ENCODE measurements at places on chromosomes 1 and 21. TPM values are rescaled to one million over a fixed set of nuclear protein-coding genes. Genes with fewer than 3 reads are reported as not detected.

The LRRC3 gene
- total RNA-seq, result 3.5 TPM

The SMIM11 gene
- 2.4 TPM for total RNA-seq

The TBX19 gene
- 1.3 TPM for total RNA-seq

The FMO5 gene
- 65.9 TPM for total RNA-seq

The TMEM269 gene
- total RNA-seq, result 1.6 TPM

The KRTAP20-1 gene
- total RNA-seq, result not detected

The HAO2 gene
- total RNA-seq, result not detected

- DNase-seq, result no peak
These were observed 18.3 kb downstream of the PLEKHA6 start for GRCh38 chr1:204341380-204341779.

DNA sequence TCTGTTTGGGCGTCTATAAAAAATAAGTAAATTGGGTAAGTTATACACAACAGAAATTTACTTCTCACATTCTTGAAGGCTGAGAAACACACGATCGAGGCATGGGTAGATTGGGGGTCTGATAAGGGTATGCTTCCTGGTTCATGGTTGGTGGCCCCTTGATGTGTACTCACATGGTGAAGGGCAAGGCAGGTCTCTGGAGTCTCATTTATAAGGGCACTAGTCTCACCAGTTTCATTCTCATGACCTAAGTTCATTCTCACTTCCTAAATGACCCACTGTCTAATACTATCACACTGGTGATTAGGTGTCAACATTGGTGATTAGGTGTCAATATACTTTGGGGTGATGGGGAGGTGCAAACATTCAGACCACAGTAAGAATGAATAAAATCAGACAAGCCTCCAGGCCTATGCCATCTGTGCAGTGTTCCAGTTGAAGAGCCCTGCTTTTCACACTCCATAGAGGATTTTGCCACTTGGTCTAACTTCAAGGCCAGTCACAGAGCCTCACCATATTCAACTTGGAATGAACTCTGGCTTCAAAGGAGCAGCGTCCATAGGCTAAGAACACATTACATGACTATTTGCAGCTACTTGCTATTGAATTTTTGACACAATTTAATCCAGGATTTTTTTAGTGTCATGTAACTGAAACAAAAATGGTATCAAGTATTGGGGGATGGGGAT is 2.5 kb upstream of the GBP4 start:
- no peak for DNase-seq

DNA sequence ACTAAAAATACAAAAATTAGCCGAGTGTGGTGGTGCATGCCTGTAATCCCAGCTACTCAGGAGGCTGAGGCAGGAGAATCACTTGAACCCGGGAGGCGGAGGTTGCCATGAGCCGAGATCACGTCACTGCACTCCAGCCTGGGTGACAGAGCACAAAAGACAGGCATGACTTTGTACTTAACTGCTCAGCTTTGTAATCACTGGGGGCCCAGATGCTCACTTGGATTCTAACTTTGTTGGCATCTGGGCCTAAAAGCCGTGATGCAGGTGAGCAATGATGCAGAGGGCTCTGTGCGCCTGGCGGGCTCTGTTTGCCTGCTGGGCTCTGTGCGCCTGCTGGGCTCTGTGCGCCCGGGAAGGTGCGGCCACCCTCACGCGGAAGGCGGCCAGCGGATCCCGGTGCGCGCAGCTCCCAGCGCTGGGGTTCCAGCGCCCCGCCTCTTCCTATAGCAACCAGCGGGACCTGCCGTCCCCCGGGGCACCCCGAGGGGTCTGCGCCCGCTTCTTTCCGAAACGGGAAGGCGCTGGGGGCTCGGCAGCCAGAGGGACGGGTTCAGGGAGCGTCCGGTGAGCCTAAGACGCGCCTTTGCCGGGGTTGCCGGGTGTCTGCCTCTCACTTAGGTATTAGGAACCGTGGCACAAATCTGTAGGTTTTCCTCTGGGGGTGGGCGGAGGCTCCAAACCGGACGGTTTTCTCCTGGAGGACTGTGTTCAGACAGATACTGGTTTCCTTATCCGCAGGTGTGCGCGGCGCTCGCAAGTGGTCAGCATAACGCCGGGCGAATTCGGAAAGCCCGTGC is 31.7 kb downstream of the PRMT2 start:
- DNase-seq, result no peak

- DNase-seq, result no peak
These were observed 27.8 kb downstream of the UBR4 start for GRCh38 chr1:19182223-19182622.

DNA sequence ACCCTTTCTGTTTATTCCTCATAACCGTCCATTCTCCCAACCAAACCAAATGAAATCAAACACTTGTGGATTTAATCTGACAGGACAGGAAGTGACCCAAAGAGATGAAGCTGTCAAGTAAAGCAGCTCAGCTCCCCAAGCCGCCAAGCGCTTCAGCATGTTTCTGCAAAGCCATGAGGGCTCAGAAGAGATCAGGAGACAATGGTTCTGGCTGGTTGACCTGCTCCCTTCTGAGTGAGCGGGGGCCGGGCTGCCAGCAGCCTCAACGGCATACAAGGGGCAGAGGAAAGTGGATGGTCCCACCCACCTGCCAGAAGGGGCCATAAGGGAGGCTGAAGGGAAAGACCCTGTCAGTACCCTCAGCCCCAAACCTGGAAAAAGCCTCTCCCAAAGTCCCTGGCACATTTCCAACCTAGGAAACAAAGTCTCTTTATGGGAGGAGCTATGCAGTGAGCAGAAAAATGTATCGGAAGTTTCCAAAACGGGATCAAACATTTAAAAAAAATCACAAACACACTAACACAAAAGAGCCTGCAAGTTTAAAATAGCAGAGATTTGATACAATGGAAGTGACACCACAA is 45.4 kb downstream of the SLC45A1 start:
- DNase-seq, result no peak

DNA sequence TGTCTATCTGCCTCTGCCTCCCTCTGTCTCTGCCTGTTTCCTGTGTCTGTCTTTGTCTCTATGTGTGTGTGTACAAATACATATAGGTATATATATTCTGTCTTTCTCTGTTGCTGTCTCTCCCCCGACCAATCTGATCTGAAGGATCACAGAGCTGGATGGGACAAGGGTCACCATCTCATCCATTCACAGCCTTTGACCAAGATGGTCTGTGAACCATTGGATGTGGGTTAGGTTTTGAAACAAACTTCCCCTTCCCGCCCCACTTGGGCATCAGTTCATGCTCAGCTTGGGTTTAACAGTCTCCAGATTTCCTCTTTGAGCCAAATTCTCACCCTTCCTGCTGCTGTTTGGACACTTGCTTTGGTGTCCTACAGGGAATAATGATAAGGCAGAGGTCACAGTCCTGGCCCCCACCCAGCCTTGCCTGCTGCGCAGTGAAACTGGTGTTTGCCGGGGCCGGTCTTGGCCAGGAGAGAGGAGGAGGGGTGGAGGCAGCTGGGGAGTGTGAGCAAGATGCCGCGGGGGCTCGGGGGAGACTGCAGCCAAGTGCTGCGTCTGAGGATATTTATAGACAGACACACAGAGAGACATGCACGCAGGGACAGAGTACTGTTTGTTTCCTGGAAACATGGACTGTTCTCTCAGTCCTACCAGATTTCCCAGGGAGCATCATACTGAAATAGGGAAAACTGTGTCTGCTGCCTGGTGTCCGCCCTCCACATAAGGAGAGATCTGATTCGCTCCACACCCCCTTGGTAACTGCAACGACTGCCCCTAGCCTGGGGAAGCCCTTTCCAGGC is 27.0 kb upstream of the BTG2 start:
- peak; percentile 75 for DNase-seq

DNA sequence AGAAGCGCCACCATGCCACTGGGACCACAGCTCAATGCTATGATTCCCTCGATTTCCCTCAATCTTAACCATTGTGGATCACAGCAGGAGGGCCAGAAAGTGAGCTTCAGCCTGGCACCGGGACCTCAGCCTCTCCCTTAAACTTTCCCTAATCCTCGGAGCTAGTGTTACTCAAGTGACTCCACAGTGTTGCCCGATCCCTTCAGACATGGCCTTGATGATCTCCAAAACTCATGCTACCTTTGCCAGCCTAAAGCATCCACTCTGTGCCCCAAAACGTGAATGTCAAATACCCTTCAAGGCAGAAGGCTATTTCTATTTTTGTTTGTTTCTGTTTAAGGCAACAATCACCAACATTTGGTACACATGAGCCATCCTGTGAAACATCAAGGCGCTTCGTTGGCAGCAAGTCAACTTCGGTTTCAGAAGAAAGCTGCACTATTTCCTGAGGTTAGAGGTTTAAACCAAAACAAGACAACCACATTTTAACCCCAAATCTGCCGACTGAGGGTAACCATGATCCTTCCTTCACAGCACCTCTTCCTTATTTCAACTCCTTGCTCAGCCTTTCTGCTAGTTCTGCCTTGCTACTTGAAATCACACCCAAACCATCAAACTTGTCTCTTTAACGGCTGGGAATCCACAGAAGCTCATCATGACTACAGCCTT is 94.4 kb upstream of the KRTAP19-8 start:
- no peak for DNase-seq

DNA sequence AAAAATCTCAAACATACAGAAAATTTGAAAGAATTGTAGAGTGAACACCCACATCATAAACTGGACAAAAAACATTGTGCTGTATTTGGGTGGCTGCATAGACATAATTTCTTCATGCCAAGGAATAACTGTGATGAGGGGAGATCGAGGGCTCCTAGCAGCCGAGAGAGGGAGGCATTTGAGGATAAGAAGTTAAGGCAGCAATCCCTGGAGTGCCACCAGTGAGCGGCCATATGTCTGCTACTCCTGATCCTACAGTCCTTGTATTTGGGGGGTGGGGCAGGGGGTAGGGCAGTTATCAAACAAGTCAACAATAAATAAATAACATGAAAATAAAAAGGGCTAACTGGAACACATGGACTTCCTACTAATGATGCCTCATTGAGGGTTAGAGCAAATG is 54.5 kb downstream of the ATP5PO start:
- DNase-seq, result no peak

DNA sequence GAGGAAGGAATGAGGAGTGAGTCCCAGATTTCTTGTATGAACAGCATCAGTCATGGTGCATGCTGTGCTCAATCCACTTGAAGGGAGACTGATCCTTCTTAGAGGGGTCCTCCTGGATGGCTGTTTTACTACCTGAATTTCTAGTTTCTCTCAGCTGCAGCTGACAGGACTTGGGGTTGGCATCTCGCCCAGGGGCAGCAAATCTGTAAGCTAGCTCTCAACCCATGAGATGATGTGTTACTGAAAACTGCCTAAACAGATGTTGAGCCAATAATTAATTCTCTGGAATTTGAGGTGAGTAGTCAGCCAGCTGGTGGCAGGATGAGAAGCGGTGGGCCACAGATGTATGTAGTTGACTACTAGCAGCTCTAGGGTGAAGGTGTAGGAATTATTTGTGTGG is 19.6 kb downstream of the BACH1 start:
- no peak for DNase-seq

DNA sequence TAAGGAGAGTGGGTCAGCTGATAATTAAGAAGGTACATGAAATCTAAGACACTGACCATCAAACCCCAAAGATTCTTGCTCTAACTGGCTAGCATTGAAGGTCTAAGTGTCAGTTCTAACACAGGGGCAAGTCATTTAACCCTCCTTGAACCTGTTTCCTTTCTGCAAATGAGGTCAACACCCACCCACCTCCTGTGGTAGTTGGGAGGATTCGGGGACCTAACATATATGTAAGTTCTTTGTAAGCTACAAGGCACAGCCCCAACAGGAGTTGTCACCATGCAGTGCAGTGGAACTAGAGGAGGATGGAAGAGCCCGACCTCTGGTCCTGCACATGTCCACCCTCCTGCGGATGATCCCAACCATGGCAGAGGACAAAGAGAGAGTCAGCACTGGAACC is 2.4 kb downstream of the NUDT17 start:
- DNase-seq, result no peak

GRCh38 chr1:96409087-96409486 is 312.5 kb upstream of the PTBP2 start:
- no peak for DNase-seq

DNA sequence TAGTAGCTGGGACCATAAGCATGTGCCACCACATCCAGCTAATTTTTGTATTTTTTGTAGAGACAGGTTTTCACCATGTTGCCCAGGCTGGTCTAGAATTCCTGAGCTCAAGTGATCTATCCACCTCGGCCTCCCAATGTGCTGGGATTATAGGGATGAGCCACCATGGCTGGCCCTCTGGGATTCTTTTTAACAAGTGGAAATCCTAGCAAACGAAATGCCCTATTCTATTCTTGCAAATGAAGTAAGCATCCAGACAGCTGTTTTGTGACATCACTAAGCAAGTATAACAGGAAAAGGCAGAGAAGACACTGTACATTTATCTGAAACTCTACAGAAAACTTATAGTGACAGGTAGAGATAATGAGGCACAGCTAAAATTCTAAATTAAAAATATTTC is 86.4 kb downstream of the DDAH1 start:
- no peak for DNase-seq

DNA sequence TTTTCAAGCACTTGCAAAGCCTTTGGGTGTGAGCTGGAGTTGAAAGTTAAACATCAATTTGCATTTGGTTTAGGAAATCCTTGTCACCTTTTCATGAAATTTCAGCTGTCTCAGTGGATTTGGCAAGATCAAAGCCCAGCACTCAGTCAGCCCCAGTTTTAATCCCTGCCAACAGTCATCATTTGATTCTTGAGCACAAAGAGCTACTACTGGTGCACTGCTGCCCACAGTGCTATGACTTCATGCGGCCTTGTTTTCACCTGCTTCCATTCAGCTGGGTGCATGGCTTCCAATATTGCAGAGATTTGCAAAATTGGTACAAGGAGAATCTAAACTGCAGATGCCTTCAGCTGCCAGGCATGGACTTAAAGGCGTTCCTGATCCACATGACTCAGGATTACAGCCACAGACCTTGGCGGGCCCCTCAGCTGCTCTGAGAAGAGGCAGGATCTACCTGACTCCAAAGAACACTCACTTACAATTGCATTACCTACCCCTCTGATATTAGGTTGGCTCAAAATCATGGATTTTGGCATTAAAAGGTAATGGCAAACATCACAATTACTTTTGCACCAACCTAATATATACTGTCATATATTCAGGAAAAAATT is 259.1 kb downstream of the DSCAM start:
- no peak for DNase-seq

DNA sequence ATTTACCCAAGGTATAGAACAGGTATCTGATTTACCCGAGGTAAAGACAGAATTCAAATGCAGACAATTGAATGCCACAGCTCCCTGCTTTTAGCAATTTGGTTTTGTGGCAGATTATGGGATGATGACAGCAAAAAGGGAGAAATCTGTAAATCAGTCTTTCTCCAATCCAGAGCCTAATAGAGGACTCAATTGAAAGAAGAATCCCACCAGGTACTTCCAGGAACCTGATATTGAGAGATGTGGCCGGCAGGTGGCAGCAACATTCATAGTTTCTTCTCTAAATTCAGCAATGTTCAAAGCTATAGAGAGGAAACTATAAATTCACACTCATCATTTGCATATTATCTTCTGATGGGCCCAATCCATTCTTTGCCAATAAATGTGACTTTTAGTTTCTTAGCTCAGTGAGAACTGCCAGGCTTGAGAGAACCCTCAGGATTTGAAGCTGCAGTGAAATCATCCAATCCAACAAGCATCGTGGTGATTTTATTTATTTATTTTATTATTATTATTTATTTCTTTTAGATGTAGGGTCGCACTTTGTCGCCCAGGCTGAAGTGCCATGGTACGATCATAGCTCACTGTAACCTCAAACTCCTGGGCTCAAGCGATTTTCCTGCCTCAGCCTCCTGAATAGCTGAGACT is 9.8 kb upstream of the PHACTR4 start:
- DNase-seq, result peak; percentile 89

- peak; percentile 74 for DNase-seq
These were observed 524 bp downstream of the TP53BP2 start for GRCh38 chr1:223845037-223845809.
